ENCODE measurements at places on chromosomes 4 and X. TPM values are rescaled to one million over a fixed set of nuclear protein-coding genes. Genes with fewer than 3 reads are reported as not detected.

DNA sequence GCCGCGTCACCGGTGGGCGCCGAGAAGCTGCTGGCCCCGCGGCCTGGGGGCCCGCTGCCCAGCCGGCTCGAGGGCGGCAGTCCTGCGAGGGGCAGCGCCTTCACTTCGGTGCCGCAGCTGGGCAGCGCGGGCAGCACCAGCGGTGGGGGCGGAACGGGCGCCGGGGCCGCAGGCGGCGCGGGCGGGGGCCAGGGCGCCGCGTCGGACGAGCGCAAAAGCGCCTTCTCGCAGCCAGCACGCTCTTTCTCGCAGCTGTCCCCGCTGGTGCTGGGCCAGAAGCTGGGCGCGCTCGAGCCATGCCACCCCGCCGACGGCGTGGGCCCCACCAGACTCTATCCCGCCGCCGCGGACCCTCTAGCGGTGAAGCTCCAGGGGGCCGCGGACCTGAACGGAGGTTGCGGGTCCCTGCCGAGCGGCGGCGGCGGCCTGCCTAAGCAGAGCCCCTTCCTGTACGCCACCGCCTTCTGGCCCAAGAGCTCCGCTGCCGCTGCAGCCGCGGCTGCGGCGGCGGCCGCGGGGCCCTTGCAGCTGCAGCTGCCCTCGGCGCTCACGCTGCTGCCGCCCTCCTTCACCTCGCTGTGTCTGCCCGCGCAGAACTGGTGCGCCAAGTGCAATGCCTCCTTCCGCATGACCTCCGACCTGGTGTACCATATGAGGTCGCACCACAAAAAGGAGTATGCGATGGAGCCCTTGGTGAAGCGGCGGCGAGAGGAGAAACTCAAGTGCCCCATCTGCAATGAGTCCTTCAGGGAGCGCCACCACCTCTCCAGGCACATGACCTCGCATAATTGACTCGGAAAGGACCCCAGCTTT lies 5.6 kb downstream of the PRDM8 start:
- H3K27ac ChIP-seq: peak overlapping the region; percentile 89
- peaks cover 21% of the 10 kb centered on the region for H3K4me1 ChIP-seq

GRCh38 chr4:153137677-153138630 lies 66.3 kb upstream of the TRIM2 start:
- no peak overlapping the region for H3K27ac ChIP-seq
- H3K4me1 ChIP-seq: no peaks in the 10 kb centered on the region
- H3K4me3 ChIP-seq: no peak overlapping the region

GRCh38 chrX:119698845-119699244 lies 5.9 kb upstream of the SEPTIN6 start:
- H3K27me3 ChIP-seq: no peaks in the 10 kb centered on the region
- H3K4me3 ChIP-seq: no peak overlapping the region
- no peaks in the 10 kb centered on the region for H3K36me3 ChIP-seq
- H3K4me1 ChIP-seq: no peaks in the 10 kb centered on the region
- no peak overlapping the region for H3K27ac ChIP-seq
- no peak for DNase-seq

DNA sequence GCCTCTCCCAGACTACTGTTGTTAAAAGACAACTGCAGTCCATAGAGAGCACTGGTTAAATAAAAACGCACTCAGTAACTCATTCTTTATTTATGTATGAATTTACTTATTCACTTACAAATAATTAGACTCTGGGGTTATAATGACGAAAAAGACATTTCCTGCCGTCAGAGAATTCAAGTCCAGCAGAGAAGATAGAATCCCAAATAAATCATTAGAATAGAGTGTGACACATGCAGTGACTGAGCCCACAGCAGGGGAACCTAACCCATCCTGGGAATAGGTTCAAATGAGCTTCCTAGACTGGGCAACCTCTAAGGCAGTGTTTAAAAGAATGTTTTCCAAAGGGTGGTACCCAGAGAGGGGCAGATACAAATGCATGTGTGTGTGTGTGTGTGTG lies 53.9 kb downstream of the FGFBP1 start:
- no peak for DNase-seq
- peaks cover 3% of the 10 kb centered on the region for H3K4me1 ChIP-seq
- H3K27me3 ChIP-seq: no peaks in the 10 kb centered on the region
- no peaks in the 10 kb centered on the region for H3K36me3 ChIP-seq

- H3K4me3 ChIP-seq: no peak overlapping the region
- H3K27ac ChIP-seq: no peak overlapping the region
- H3K4me1 ChIP-seq: no peaks in the 10 kb centered on the region
- H3K36me3 ChIP-seq: no peaks in the 10 kb centered on the region
Observed at GRCh38 chr4:73901031-73901430, 31.8 kb downstream of the CXCL1 start.

DNA sequence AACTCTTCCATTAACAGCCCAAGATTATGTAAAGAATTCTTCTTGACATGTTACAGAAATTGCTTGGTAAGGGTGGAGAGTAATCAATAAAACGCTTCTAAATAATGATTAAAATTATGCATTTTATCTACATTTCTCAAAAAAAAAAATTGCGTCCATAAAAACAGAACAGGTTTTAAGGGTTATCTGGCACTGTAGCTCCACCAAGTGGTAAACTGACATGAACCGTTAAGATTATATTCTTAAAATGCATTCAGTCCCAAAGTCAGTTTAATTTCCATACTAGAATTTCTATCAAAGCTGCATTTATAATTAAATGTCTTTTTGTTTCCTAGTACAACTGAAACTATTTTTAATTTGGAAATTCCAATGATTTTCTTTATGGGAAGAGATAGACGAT lies 214.0 kb upstream of the UGT8 start:
- no peaks in the 10 kb centered on the region for H3K4me1 ChIP-seq
- no peaks in the 10 kb centered on the region for H3K36me3 ChIP-seq
- no peaks in the 10 kb centered on the region for H3K27me3 ChIP-seq
- DNase-seq: no peak
- H3K27ac ChIP-seq: no peak overlapping the region

GRCh38 chrX:120140293-120140981 lies 18.0 kb upstream of the RHOXF2 start:
- no peaks in the 10 kb centered on the region for H3K4me1 ChIP-seq
- H3K27me3 ChIP-seq: no peaks in the 10 kb centered on the region
- no peaks in the 10 kb centered on the region for H3K36me3 ChIP-seq
- no peak overlapping the region for H3K27ac ChIP-seq

GRCh38 chr4:30454504-30454903 lies 265.7 kb upstream of the PCDH7 start:
- H3K4me3 ChIP-seq: no peak overlapping the region
- no peaks in the 10 kb centered on the region for H3K4me1 ChIP-seq
- DNase-seq: no peak
- no peak overlapping the region for H3K27ac ChIP-seq
- H3K27me3 ChIP-seq: no peaks in the 10 kb centered on the region

GRCh38 chr4:24056289-24056688 lies 166.4 kb upstream of the PPARGC1A start:
- H3K36me3 ChIP-seq: no peaks in the 10 kb centered on the region
- H3K27ac ChIP-seq: no peak overlapping the region
- no peaks in the 10 kb centered on the region for H3K27me3 ChIP-seq
- no peaks in the 10 kb centered on the region for H3K4me1 ChIP-seq

GRCh38 chrX:24203072-24203808 lies 53.7 kb downstream of the ZFX start:
- H3K36me3 ChIP-seq: no peaks in the 10 kb centered on the region
- H3K4me3 ChIP-seq: no peak overlapping the region
- H3K4me1 ChIP-seq: no peaks in the 10 kb centered on the region
- no peaks in the 10 kb centered on the region for H3K27me3 ChIP-seq

GRCh38 chrX:69995362-69996112 lies 54.2 kb downstream of the AWAT2 start:
- no peaks in the 10 kb centered on the region for H3K36me3 ChIP-seq
- no peak for DNase-seq
- H3K4me3 ChIP-seq: no peak overlapping the region
- no peaks in the 10 kb centered on the region for H3K27me3 ChIP-seq

- H3K4me3 ChIP-seq: no peak overlapping the region
- no peak for DNase-seq
- no peaks in the 10 kb centered on the region for H3K27me3 ChIP-seq
- no peaks in the 10 kb centered on the region for H3K36me3 ChIP-seq
Observed at GRCh38 chr4:22417408-22417807, 98.5 kb downstream of the ADGRA3 start.

DNA sequence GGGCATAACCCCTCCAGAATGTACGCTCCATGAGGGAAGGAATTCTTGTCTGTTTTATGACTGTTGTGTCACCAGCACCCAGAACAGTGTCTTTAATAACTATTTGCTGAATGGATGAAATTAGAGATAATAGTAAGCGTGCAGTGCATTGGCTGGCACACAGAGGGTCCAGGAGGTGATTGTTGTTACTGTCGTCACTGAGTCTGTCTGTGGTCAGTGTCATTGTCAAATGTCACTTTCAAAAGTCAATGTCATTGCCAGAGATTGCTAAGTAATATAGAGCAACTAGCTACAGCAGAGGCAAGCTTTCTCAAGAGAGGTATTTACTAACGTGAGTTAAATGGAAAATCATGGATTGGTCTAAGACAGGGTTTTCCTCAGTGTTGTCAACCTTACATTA lies 70.7 kb downstream of the ARHGEF38 start:
- no peaks in the 10 kb centered on the region for H3K4me1 ChIP-seq
- no peak overlapping the region for H3K4me3 ChIP-seq
- H3K27ac ChIP-seq: no peak overlapping the region
- H3K27me3 ChIP-seq: no peaks in the 10 kb centered on the region
- DNase-seq: no peak

DNA sequence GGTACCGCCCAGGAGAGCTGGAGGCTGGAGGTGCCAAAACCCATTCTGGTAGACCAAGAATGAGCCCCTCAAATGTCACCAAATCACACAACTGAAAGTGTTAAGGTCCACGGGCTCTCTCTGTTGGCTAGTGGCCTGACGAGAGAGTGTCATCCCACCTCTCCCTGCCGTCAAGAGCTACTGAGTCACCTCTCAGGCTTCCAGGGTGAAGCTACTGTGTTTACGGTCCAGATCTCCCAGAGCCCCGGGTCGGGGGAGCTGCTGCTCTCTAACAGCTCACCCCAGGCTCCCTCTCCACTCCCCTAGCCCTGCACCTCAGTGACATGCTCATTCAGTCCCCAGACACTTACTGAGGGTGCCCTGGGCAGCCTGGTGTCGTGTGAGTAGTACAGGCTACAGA lies 59.2 kb downstream of the ADGRG2 start:
- H3K27ac ChIP-seq: no peak overlapping the region
- H3K4me1 ChIP-seq: no peaks in the 10 kb centered on the region
- DNase-seq: no peak
- H3K36me3 ChIP-seq: no peaks in the 10 kb centered on the region
- H3K4me3 ChIP-seq: no peak overlapping the region
- H3K27me3 ChIP-seq: no peaks in the 10 kb centered on the region

- H3K27me3 ChIP-seq: no peaks in the 10 kb centered on the region
- no peaks in the 10 kb centered on the region for H3K36me3 ChIP-seq
- H3K27ac ChIP-seq: no peak overlapping the region
- H3K4me1 ChIP-seq: no peaks in the 10 kb centered on the region
- DNase-seq: no peak
Observed at GRCh38 chr4:79662651-79663050, 254.6 kb upstream of the GK2 start.

DNA sequence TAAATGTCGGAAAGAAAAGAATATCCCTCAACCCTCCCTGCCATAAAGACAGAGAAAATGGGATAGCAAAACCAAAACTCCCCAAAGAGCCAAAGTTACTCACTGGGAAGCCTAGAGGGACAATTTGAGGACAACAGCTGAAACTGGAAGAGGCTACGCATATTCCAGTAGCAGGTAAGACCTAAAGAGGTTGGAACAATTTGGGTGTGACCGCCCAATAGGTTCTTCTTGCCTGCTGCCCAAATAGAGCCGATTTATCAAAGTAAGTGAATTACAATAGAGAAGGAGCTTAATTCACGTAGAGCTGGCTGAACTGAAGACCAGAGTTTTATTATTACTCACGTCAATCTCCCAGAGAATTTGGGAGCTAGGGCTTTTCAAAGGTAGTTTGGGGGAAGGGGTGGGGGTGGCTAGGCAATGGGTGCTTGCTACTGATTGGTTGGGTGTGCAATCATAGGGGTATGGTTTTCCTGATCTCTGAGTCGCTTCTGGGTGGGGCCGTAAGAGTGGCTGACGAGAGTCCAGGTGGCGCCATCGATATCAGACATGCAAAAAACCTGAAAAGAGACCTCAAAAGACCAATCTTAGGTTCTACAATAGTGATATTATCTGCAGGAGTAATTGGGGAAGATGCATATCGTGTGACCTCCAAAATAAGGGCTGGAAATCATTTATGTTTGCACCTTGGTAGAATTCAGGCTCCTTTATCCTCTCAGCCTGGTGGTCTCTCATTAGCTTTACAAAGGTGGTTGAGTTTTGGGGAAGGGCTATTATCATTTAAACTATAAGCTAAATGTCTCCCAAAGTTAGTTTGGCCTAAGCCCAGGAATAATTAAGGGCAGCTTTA lies 39.0 kb upstream of the SLC7A3 start:
- H3K4me3 ChIP-seq: no peak overlapping the region
- no peak for DNase-seq
- no peaks in the 10 kb centered on the region for H3K27me3 ChIP-seq
- no peaks in the 10 kb centered on the region for H3K36me3 ChIP-seq
- H3K4me1 ChIP-seq: no peaks in the 10 kb centered on the region

DNA sequence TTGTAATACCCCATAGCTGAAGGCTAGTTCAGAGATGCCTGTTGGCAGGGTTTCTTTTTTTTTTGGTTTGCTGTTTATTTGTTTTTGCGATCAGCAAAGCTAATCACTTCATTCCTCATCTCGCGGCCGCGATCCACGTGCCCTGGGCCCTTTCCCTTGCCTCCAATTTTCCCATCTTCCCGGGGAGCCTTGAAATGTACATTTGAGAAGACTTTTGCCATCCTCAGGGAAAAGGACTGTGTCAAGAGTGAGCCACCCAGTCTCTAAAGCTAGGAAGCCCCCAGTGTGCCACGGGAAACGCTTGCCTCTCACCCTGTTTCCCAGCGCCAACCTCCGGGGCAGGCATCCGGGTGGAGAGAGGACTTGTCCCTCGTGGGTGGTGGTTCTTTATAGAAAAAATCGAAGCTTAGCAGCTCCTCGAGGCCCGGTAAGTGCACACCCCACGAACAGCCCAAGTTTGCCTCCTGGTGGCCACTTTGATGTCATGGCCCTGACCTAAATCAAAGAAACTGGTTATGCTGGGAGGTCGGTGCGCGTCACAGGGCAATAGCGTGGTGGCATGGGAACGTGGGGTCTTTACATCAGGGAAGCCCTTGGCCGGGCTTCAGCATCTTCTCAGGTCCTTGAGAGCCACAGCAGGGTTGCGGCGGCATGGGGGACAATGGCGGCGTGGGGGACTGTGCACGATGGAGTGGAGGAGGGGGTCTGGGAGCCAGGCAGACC lies 42.0 kb downstream of the MAP7D3 start:
- DNase-seq: peak; percentile 45
- H3K27me3 ChIP-seq: no peaks in the 10 kb centered on the region
- H3K27ac ChIP-seq: peak overlapping the region; percentile 81
- H3K36me3 ChIP-seq: no peaks in the 10 kb centered on the region
- no peak overlapping the region for H3K4me3 ChIP-seq

Gene ABCB7
- 54.2 TPM for total RNA-seq

Gene GATA1
- not detected for total RNA-seq

Gene MAGEA12
- not detected for total RNA-seq

Gene REELD1
- total RNA-seq: 0.27 TPM

Gene EPGN
- not detected for total RNA-seq

Gene GLRA3
- total RNA-seq: not detected

Gene N4BP2
- 13.2 TPM for total RNA-seq

Gene ETDB
- total RNA-seq: not detected

Gene GABRE
- 78.4 TPM for total RNA-seq

Gene TMPRSS11E
- not detected for total RNA-seq

Gene IL13RA1
- total RNA-seq: 78.0 TPM

Gene TXK
- total RNA-seq: 7.3 TPM

Data from transverse colon (tissue), 4 donors.